ENCODE measurements at places on chromosomes 1 and 21.

GRCh38 chr1:217435204-217435603 is 195.7 kb downstream of the GPATCH2 start:
- DNase-seq = no peak

- DNase-seq = no peak
Measured at GRCh38 chr1:46556822-46557221, 5.4 kb upstream of the KNCN start.

DNA sequence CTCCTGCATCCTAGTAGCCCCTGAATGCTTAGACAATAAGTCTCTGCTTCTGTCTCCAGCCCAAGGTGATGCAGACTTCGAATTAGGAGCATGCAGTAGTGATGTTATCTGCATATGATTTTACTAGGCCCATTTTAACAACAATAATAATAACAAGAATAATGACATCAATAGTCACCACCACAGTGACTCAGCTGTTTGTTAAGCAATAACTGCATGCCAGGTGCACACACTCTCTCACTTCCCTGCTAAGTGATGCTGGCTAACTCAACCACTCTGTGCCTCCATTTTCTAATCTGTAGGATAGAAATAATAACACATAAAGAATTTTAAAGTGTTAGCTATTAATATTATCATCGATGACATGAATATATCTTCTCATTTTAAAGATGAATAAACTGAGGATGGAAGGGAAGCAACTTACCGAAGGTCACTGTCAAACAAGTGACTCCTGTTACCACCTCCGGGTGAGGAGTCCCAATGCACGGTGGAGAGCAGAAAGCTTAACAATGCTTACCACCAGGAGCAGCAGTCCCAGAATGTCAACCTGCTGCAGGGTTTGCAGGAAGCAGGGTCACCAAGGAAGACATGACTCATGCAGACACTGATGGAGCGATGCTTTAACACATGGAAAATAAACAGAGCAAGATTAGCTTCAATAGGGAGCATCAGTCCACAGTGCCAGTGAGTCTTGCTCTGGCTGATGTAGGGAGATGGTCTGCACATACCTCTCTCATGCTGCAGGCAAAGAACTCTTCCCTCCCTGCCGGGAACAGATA is 290.2 kb downstream of the SPATA17 start:
- DNase-seq = no peak

- no peak for DNase-seq
Measured at GRCh38 chr1:112256411-112256810, 139.6 kb upstream of the CTTNBP2NL start.

- DNase-seq = no peak
Measured at GRCh38 chr1:8218351-8219092, 99.4 kb upstream of the SLC45A1 start.

DNA sequence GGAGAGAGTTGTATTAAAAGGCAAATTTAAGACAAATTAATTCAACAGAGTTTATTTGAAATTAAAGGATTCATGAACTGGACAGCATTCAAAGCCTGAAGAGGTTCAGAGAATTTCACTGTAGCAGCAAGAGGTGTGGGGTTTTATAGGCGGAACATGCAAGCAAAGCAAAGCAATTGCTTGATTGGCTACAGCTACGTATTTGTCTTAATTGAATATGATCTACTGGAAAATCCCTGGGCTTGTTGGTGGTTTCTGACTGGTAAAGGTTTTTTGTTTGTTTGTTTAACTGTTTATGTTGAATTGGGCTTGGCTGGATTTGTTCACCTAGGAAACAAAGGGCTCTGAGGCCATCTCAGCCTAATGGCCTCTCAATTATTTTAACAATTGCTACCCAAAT is 61.5 kb downstream of the KCNK1 start:
- DNase-seq = no peak

DNA sequence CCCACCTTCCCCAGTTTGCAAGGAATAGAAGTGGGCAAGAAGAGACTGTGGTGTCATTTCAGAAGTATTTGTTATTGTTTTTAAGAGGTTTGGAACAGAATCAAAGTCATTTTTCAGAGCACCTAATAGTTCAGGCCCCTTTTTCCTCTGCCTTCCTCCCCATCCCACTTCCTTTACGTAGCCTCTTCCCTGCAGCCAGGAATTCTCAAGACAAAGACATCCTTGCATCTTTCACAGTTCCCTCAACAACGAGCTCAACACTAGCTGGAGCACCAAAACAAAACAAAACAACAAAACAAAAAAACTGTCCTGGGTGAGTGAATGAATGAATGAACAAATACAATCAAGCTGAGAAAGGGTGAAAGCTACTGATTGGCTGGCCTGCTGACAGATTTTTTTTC is 7.0 kb downstream of the PALMD start:
- no peak for DNase-seq

GRCh38 chr21:42079939-42080787 is 9.0 kb downstream of the UMODL1 start:
- no peak for DNase-seq

GRCh38 chr1:160257411-160258015 is 4.8 kb downstream of the DCAF8 start:
- DNase-seq = no peak

DNA sequence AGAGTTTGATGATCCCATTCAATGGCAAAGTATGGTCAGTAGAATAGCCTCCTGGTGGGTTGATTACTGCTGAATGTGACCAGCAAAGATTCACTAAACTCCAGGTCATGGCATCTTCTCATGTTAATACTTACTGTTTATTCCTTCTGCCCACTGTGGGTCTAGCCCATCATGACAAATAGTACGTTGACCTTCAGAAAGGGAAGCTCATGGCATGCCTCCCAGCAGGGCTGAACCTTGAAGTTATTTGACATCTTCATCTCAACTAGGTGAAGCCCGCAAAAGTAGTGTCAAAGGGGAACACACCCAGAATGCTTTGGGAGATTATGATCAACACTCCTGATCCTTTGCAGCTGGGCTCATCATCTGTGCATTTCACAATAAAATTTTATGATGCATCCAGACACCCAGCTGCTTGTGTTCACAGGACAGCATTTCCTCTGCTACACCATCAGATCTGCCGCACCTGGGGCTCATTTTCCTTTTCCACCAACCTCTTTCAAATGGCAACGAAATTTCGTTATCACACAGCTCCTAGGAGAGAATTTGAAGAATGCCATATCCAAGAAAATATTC is 49.6 kb downstream of the HLX start:
- no peak for DNase-seq

All from stimulated activated CD8-positive, alpha-beta memory T cell treated with anti-CD3 and anti-CD28 coated beads, Interleukin-7, amount 100 ng/mL, for 48 hours (primary cell).